ENCODE measurements at places on chromosomes 16 and 17. TPM values are rescaled to one million over a fixed set of nuclear protein-coding genes. Genes with fewer than 3 reads are reported as not detected.

- no peak for DNase-seq
These were observed 33.8 kb downstream of the DEF8 start for GRCh38 chr16:89982318-89982717.

- DNase-seq: no peak
These were observed 111.7 kb upstream of the CHMP6 start for GRCh38 chr17:80879723-80880647.

- DNase-seq: no peak
These were observed 9.6 kb downstream of the LDAF1 start for GRCh38 chr16:21167929-21168602.

CCL13 gene
- total RNA-seq: not detected

DNA sequence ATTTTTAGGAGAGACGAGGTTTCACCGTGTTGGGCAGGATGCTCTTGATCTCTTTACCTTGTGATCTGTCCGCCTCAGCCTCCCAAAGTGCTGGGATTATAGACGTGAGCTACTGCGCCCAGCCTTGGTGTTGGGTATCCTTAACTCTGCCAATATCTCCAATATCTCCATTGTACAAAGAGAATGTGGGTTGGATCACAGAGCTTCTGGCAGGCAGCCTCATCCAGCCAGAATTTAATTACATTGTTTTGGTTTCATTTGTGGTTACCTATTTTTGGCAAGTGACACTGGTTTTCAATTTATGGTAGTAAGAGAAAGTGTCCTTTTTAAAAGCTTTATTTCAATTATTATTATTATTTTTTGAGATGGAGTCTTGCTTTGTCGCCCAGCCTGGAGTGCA lies 14.0 kb upstream of the RFWD3 start:
- DNase-seq: no peak
